ENCODE measurements at places on chromosomes 4 and X.

GRCh38 chr4:168509786-168510185 lies 12.9 kb downstream of the PALLD start:
- no peak for DNase-seq

DNA sequence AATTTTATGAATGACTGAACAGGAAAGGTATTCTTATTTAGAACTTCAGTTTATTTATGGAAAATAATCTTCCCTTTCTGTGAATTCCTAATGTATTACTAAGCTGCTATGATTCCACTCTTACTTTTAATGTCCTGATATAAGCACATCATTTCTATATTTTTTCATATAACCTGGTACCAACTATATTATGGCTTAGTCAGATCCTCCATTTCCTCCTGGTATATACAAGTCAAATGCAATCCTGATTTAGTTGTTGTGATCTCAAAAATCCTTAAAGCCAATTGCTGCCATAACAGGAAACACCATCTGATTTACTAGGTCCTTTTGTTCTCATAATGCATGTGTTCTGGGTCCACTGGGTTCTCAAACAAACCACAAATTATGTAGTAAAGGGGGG lies 26.8 kb downstream of the TRMT2B start:
- no peak for DNase-seq

GRCh38 chr4:165588534-165589315 lies 209.9 kb downstream of the CPE start:
- no peak for DNase-seq

DNA sequence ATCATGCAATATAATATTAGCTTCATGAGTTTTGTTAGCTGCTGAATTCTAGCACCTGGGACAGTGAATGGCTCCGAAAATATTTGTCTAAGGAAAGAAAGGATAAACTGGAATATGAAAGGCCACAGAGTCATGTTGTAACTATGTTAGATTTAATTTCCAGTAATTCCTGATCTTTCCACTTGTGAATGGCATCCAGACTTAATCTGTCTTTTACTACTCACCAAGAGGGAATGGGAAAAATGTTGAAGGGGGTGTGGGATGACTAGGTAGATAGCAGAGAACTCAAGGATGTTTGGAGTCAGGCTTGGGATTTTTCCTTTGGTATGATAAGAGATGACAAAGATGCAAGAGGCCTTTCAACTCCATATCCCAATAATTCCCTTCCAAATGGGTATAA lies 9.4 kb downstream of the ADH6 start:
- no peak for DNase-seq

GRCh38 chrX:131235768-131236545 lies 53.1 kb downstream of the IGSF1 start:
- no peak for DNase-seq

- no peak for DNase-seq
These were observed 38.5 kb upstream of the POU3F4 start for GRCh38 chrX:83469551-83469950.

GRCh38 chrX:105910563-105911105 lies 88.3 kb downstream of the NRK start:
- DNase-seq: no peak

DNA sequence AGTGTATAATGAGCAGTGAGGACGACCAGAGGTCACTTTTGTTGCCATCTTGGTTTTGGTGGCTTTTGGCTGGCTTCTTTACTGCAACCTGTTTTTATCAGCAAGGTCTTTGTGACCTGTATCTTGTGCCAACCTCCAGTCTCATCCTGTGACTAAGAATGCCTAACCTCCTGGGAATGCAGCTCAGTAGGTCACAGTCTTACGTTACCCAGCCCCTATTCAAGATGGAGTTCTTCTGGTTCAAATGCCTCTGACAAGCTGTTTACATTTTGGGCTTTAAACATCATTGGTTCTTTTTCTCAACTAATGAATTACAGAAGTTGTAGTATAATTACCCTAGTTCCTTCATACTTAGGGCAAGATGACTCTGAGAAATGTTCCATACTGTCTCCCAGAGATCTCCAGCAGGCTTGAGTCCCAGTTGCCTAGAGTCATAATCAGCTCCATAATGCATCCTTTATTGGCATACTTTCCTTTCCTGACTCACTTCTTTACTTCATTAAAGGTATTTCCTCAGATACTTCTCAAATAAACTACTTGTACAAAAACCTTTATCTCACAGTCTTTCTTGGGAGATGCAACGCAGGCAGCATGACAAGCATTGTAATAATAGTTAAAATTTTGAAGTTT lies 136.5 kb downstream of the KDM6A start:
- DNase-seq: no peak

DNA sequence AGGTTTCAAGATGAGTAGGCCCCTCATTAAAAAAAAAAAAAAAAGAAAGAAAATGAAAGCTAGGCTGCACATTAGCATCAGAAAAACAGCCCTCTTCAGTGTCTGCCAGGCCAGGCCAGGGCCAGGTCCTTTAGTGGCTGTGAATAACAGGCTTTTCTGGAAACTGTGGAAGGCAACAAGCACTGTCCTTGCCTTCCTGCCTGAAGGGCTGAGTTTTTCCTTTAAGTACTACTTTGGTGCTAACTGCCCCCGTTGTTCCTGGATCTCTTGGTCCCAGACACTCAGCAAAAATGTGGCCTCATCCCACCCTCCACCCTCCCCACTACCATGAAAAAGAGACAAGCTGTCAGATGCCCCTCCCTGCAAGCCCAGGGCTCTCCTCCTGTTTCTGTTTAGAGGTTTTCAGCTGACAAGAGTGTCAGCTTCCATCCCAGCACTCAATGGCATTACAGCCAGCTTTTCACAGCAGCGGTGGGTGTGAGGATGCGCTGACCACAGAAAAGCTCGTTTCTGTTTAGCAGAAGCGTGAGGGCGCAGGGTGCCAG lies 174.2 kb downstream of the NHS start:
- no peak for DNase-seq

- DNase-seq: no peak
These were observed 83.4 kb upstream of the INPP4B start for GRCh38 chr4:142929526-142929925.

GRCh38 chr4:143355540-143356217 lies 19.0 kb downstream of the GAB1 start:
- no peak for DNase-seq

DNA sequence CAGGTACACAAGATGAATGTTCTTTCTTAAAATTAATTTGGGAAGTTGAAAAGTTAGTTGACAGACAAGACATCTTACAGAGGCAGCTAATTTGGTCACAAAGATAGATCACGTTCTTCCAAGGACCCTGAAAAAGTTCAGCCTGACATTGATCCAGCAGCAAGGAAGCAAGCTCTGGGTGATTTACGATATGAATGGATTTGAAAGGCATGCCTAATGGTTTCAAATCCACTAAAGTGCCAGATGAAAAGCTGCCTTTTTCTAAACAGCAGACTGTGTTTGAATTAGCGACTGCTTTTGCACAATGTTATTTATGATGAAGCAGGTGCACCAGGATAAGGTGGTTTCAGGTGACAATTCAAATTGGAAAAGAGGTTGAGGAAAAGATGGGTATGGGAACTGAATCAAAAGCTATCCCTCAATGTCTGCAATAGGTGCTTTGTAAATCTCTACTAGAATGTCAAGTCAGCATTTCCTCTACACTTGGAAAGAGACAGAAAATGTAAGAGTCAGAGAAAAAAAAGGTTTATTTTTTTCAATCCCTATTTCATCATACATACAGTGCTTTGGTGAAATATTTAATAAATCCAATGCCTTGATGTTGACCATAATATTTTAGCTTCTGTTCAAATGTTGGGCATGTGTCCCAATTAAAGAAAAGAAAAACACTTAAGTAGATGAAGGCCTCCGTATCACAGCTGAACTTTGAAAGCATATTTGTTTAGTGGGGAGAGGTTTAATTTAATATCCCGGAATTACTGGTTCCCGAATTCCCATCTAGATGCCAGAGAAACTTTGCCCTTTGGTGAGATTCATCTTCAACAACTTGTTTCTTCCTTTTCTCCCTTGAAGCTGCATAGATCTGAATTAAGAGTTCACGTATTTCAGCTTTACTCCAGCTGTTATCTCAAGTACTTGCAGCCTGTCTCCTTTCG lies 6.0 kb downstream of the RASGEF1B start:
- no peak for DNase-seq

GRCh38 chr4:8682725-8683124 lies 90.2 kb downstream of the CPZ start:
- no peak for DNase-seq

GRCh38 chr4:82905205-82905604 lies 4.7 kb downstream of the THAP9 start:
- no peak for DNase-seq

DNA sequence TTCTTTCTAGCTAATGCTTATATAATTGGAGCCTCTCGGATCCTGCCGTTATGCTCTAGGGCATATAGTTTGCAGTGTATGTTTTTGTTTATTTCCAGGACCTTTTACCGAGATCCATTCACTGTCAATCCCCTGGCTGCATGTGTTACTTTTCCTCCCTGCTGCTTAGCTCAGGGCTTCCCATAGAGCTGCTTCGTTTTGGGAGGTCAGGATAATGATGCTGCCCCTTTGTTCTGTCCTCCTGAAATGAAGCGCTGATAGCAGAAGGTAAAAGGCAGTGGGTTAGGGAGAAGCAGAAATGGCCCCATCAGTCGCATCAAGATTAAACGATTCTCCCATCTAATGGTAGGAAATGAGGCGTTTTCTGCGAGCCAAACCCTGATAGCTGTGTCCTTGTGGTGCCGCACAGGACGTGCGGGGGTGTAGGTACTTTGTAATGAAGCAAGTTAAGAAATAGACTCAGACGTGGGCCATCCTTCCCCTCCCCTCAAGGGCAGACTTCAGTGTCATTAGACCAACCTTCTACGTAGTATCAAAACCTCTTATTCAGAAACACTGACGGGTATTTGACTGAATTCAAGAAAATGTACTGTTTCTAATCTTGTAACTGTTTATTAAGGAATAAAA lies 37.3 kb downstream of the AFF2 start:
- no peak for DNase-seq

GRCh38 chr4:877502-877901 lies 51.6 kb upstream of the CPLX1 start:
- DNase-seq: no peak

DNA sequence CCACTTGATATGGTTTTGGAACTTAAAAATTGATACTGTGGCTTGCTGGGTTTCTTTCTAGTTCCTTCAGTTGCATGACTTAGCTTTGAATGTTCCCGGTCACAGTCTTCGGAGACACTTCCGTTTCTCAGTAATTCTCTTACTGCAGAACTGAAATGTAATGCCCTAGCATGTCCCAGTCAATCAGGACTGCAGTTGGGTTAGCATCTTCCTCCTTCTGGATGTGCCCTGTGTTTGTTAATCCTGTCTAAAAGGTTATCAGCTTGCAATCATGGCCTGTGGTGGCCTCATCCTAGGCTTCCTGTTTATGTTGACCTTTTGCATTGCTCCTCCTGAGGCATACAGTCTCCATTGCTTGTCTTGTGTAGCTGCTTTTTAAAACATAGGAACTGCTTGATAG lies 275.9 kb downstream of the ARHGAP10 start:
- no peak for DNase-seq

DNA sequence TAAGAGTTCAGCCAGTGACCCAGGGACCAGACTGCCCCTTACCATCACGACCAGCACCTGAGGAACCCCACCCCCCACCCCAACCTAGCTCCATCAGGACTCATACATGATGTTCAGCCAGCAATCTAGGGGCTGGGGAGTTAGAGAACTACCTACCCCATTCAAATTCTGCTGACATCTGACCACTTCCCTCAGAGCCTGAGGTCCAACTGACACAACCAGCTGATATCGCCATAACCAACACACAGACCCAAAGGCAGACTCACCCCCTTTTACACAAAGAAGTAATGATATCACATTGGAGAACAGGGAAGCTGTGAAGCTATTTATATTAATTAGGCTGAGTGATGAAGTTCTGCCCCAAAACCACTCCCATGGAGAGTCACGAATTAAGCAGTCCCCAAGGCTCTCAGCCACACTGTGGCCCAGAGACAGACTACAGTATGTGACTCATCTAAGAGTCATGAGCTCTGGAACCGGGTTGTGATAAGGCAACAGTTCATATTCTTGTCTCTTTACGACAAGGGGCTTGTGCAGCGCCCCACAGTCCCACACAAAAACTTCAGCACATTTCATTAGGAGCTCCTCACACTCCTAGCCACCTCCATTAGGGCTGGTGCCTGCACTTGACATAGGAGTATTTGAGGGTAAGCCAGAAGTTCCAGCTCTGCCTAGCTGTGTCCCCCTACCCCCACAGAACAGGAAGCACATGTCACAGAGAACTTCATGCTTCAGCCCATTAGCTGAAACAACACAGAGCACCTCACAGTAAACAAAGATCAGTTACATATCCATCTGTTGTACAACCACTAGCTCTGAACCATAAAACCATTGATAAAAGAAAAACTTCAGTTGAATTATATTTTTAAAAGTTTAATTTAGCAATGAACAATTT lies 184.7 kb upstream of the ZCCHC13 start:
- DNase-seq: no peak

GRCh38 chr4:95027905-95028618 lies 270.3 kb downstream of the BMPR1B start:
- DNase-seq: no peak

DNA sequence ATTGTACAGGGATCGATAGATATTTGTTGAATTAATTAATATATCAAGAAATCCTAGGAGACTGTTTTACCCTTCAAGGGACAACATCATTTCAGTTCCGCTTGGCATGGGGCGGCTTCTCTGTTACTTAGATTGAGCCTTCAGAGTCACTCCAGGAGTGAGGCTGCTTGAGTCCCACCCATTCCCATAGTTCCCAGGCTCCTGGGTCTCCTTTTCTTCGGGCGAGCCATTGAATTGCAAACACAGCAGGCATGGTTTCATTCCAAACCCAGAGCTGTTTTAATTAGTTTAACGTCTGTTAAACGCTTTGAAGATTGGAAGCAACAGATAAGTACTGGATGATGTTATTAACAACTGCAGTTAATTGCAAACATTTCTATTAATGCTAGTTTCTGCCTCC lies 571 bp upstream of the EDA start:
- DNase-seq: no peak

GRCh38 chr4:24174602-24175001 lies 284.8 kb upstream of the PPARGC1A start:
- DNase-seq: no peak

DNA sequence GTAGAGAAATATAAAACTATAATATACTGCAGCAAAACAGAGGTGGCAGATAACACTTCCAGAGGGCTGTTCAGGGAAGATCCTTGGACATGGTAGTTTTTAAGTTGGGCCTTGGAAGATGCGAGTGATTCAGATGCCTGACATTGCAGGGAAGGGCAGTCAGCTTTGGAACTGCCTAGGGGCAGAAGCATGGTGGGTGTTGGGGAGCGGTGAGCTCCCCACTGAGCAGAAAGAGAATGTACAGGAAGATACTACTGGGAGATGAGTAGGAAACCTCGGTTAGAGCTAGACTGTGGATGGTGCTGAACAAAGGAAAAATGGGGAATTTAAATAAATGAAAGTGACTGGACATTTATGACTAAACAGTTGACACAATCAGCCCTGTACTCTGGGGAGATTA lies 24.9 kb upstream of the SEC24B start:
- DNase-seq: no peak
